GM19239 (cell line): ENCODE measurements at places on chromosomes 13 and 19.

GRCh38 chr19:35665604-35666003 lies 713 bp upstream of the UPK1A start:
- DNase-seq = no peak

DNA sequence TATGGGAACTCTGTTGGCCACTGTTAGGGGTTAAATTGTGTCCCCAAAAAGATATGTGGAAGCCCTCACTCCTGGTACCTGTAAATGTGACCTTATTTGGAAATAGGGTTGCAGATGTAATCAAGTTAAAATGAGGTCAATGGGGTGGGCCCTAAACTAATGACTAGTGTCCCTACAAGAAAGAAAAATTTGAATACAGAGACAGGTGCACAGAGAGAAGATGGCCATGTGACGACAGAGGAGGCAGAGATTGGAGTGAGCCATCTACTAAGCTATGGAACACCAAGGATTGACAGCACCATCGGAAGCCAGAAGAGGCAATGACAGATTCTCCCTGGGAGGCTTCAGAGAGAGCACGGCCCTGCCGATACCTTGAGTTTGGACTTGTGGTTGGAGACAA lies 16.5 kb downstream of the POU2F2 start:
- no peak for DNase-seq

DNA sequence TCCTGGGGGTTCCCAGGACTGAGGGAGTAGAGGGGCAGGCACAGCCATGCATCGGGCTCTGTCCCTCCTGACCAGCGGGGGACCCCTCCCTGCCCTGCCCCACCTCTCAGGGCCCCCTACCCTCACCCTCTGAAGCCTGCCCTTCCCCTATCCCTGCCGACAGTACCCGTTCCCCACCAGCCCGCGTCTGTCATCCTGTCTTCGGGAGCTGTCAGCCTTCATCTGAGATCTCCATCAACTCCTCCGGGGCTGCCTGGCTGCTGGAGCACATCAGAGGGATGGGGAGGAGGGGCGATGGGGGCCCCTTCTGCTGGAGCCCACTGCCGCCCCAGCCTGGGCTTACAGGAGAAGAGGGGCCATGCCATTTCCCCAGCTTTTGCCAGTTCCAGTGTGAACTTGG lies 6.2 kb upstream of the SHD start:
- DNase-seq = no peak

DNA sequence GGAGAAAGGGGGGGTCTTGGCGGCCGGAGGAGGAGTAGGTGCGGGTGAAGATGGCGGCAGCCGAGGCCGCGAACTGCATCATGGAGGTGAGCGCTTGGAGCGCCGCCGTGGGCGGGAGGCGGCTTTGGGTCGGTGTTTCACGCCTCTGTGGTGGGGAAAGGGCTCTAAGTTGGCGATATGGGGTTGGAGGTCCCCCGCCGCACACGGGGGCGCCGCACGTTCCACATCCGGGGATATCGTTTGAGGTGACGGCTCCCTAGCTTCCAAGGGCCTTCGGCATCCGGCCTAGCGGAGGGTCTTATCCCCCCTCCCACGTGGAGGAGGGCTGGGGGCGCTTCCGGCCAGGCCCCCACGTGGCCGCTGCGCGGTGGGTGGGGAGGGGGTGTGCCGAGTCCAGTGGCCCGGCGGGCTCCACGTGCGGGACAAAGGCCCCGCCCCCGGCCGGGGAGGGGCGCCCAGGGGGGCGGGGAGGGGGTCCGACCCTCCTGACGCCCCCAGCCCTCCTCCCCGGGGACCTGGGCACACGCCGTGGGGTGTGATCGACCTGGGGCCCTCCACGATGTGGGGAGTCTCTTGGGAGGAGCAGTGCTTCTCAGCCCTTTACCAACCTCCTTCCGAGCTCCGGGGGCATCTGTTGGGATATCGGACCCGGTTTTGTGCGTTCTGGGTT lies at the start of gene PRMT1:
Gene PRMT1 (plus strand): TSS at position 41 of the 670 bp plus-strand sequence. CDS start 10 bp downstream, at position 51.
- no peak for DNase-seq

GRCh38 chr13:60261432-60262351 lies 98.0 kb upstream of the DIAPH3 start:
- no peak for DNase-seq

DNA sequence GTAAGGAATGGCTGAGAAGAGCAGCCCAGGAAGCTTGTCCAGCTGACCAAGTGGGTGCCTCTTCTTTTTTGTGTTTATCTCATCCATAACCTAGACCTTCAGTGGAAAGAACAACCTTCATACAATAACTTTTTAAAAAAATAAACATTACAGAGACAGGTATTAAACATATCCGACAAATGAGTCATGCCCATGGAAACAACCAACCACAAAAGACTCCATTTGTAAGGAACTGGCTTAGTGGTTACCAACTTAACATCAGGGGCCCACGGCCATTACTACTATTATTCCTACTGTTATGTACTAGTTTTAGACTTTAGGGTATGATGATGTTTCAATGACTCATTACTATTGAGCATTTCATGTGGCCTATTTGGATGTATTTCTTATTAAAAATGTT lies 191.7 kb upstream of the SERP2 start:
- no peak for DNase-seq

DNA sequence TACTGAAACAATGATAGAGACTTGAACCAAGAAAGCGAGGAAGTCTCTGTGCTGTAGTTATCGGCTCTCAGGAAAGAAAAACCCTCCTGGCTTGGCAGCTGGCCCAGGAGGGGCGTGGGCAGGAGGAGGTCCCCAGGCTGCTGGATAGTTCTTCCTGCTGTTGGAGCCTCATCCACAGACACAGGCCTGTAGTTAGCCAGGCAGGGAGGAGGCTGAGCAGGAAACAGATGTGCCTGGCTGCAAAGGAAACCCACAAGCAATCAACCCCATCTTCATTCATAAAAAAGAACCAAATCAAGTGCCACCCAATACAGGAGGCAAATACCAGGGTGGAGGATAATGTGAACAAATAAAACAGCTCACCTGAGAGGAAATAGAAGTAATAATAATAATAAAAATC lies 86.2 kb downstream of the IRS2 start:
- DNase-seq = no peak

- no peak for DNase-seq
Observed at GRCh38 chr13:75792526-75793187, 156.5 kb downstream of the LMO7 start.

DNA sequence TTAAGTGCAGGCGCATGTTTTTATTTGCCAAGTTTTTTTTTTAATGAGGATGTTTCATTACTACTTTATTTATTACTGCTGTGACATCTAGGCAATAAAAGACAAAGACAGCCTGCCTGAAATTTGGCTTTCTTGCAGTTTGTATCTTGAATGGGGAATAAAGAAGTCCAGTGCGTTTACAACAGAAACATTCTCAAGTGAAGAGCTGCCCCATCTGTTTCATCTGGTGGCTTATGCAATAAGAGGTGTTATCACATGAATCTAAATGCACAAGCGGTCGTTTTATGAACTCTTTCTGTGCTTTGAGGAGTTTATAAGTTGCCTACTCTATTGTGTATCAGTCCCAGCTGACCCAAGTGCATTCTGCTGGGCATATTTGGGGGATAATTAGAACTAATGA lies 12.6 kb upstream of the MAB21L1 start:
- no peak for DNase-seq

GRCh38 chr19:57773488-57773887 lies 4.0 kb downstream of the ZNF586 start:
- no peak for DNase-seq

- no peak for DNase-seq
Observed at GRCh38 chr13:59363313-59363712, 800.4 kb downstream of the DIAPH3 start.

GRCh38 chr19:33819880-33820781 lies 23.5 kb downstream of the KCTD15 start:
- DNase-seq = no peak

DNA sequence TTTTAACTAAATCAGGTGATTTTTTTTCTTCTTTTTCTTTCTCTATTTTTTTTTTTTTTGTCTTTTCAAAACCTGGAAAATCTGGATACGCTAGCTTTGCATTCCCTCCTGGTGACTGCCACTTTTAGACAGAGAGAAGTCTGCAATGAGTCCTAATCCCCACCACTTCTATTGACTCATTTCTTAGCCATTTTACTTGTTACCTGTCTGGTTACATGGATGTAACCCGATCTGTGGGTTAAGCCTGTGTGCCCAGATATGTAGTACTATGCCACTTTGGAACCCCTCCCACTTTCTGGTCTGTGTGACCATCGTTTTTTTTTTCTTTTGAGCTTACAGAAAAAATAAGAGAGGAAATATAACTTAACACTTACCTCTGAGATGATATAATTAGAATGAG lies 817.8 kb upstream of the PCDH9 start:
- no peak for DNase-seq

DNA sequence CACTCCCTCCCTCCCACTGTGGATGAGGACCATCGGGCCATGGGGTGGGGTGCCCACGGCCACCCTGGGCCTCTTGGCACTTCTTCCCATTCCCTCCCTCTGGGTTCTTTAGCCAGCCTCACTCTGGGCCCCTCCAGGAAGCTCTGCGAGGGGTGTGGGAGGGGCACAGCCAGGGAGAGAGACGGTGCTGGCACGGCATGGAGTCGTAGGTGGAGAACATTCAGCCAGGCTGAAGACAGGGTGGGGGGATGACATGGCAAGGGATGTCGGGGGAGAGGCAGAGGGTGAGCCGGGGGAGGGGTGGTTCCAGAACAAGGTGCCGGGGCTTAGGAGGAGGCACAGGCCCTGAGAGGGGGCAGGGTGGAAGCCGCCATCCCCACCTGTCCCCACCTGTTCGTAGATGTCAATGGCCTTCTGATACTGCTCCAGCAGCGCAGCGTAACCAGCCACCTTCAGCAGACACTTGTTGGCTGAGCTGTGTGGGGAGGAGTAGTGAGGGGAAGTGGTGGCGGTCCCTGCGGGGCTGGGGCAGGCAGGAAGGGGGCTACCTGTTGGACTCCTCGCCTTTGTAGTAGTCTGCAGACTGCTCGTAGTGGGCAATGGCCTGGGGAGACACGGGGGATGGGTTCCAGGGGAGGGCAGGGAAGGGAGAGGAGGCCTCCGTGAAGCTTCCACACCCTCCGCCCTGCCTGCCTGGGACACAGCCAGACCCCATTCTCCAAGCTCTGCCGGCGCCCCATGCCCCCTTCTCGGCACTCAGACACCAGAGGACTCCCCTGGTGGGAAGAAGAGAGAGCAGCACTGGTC lies 8.8 kb upstream of the KPTN start:
- DNase-seq = no peak

DNA sequence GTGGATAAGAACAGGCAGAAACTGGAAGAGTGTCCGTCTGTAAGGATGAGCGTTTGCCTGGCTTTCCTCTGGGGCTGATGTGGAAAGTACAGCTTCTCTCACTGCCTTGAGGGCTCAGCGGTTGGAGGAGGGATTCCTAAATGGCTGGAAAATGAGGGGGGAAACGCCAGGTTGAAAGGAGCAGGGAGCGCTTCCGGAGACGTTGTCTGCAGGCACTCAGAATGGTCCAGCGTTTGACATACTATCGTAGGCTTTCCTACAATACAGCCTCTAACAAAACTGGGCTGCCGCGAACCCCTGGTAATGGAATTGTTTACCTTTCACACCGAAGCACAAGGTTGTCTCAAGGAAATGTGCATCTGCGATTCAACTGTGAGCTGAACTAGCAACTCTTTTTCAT lies 39.9 kb downstream of the MRPL57 start:
- no peak for DNase-seq

DNA sequence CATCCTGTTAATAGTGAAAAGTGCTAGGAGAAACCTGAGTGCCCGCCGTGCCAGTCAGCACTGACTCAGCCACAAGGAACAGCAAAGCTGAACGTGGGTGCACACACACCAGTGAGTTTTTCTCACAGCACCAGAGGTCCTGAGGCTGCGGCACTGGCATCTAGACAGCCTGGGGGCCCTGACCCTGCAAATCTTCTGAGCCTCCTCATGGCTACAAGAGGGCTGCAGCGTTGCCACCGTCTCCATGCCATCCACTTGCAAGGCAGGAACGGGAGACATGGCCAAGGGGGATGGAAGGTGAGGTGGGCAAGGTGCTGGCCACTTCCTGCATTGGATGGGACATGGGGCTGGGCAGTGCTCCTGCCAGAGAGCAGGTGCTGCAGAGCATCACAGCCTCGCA lies 211.2 kb upstream of the SOX1 start:
- DNase-seq = no peak

DNA sequence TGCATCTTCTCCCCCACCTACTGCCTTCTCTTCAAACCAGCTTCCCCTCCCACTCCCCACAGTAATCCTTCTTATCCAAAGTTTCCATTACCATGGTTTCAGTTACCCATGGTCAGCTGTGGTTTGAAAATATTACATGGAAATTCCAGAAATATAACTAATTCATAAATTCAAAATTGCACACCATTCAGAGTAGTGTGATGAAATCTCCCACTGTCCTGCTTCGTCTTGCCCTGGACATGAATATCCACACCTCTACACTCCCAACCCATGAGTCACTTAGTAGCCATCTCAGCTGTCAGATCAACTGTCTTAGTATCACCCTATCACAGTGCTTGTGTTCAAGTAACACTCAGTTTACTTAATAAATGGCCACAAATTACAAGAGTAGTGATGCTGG lies 3.8 kb upstream of the KCTD12 start:
- no peak for DNase-seq

DNA sequence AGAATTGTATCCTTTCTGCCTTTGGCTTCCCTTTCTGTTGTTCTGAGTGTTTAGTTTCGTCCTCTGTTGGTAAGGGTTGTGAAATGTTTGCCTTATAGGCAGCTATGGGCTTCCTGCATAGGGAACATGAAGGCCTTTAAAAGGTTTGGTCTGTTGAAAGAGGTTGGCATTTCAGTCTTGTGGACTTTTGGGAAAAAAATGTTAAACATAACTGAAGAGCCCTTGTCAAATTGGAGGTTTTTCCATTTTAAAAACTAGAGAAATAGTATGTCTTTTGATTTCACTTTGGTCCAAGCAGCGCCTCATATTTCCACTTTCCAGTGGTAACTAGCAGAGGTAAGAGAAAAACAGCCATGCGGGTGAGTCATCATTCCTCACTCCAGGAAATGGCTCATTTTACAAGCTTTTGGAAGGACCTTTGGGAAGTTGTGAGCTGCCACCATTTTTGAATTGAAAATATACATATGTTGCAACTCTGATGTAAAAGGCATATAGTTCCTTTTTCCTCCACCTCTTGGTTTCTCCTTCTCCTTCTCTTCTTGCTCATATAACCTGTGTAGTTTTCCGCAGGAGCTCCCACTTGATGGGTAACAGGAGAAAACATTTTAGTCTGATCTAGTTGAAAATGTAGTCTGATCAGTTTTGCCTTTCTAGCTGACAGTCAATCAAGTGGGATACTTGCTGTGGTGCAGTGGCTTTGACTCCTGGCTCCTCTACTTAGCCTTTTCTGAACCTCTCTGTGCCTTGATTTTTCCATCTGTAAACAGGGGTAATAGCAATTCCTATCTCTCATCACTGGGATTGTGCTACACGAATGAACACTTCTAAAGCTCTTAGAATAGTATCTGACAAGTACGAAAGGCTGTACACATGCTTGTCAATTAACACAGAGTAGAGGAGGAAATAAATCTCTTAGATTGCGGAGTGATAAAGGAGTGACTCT lies 23.0 kb downstream of the GPC6 start:
- DNase-seq = no peak

- no peak for DNase-seq
Observed at GRCh38 chr13:42986176-42986574, 5.9 kb downstream of the EPSTI1 start.

- peak; percentile 36 for DNase-seq
Observed at GRCh38 chr13:75635828-75636435, at the start of gene LMO7. Gene LMO7 (plus strand): TSS chr13:75636330. CDS start chr13:75636658, 328 bp downstream.

- no peak for DNase-seq
Observed at GRCh38 chr19:53977991-53978731, 13.3 kb upstream of the CACNG6 start.
